NCI-H187 (cell line): ENCODE measurements at places on chromosomes 16 and 17.

DNA sequence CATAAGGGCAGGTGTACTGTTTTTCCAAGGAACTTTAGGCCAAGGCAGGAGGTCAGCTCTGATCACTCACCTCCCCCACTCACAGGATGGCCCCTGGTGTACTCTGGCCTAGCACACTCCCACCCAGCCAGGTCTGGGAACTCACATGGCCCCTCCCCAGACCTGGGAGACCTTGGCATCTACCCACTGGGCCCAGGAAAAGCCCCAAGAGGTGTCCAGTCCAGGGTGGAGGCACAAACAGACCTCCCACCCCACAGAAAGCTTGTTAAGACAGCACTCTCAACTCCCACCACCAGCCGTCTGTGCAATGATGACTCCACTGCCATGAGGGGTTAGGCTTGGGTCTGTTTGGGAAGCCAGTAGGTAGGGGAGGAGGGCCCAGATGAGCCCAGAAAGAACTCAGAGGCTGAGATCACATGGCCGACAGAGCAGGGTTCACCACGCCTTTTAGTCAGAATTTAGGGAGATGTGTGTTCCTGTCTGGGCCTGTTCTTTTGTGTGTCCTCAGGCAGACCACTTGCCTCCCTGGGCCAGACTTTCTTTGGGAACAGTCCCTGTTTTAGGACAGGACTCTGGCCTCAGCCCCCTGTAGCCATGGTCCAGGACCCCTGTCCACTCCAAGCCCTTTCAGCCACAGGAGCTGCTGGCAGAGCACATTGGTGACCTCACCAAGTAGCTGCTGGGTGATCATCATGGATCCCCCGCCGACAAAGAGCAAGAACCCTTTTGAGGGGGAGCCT is 12.1 kb upstream of the CBFB start:
- no peak for DNase-seq

DNA sequence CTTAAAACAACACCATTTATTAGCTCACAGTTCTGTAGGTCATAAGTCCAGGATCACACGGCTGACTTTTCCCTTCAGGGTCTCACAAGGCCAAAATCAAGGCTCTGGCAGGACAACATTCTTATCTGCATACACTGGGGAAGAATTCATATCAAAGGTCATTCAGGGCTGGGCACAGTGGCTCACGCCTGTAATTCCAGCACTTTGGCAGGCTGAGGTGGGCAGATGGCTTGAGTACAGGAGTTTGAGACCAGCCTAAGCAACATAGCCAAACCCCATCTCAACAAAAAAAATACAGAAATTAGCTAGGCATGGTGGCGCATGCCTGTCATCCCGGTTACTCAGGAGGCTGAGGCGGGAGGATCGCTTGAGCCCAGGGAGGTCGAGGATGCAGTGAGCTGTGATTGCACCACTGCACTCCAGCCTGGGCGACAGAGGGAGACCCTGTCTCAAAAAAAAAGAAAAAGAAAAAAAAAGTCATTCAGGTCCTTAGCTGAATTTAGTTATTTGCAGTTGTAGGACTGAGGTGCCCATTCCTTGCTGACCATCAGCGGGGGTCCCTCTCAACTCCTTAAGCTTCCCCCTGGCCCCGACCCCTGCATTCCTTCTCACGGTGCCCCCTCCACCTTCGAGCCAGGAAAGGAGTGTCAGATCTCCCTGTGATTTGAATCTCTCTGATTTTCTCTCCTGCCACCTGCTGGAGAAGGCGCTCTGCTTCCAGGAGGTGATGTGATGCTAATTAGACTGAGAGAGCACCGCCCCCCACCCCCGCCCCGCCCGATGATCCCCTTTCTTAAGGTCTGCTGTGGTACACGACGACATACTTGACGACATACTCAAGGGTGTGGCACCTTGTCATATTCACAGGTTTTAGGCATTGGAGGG is 91.8 kb upstream of the CLEC18A start:
- DNase-seq, result no peak

DNA sequence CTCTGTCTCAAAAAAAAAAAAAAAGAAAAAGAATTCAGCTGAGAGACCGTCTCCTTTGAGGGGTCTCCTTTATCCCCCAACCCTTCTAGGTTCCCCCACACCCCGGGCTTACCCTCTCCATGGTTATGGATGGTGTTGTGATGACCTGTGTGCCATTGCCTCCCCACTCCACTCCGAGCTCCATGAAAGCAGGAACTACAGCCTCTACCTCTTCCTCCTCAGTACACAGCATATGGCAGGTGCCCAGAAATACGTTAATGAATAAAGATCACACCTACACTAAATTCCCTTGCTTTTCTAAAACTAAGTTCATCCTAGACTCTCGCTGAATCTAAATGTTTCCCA is 17.2 kb downstream of the COPRS start:
- DNase-seq, result no peak

DNA sequence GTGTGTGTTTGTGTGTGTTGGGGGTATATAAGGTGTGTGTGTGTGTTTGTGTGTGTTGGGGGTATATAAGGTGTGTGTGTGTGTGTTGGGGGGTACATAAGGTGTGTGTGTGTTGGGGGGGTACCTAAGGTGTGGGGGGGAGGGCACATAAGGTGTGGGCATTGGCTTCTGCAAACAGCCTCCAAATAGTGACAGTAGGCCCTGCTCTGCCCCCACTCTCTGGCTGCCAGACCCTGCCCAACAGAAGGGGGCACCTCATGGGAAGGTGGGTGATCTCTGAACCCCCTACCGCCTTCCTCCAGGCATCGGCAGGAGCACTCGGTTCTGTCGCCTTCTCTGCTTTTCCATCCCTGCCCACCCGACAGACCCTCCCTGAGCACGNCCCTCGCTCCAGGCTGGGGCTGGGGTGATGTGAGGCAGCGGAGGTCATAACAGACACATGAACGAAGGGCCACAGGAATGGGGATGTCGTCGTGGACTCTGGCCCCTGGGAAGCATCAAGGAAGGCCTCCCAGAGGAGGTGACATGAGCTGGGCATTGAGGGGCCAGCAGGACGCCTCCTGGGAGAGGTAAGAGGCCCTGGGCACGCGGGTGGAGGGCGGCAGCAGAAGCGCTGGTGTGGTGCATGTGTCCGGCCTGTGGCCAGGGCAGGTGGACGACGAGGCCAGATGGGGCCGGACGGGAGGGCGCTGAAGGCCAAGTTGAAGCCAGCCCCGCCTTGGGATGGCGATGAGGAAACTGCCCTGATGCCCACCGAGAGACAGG is 136.6 kb upstream of the RPH3AL start:
- no peak for DNase-seq

- no peak for DNase-seq
Observed at GRCh38 chr16:56237451-56237930, 46.2 kb downstream of the GNAO1 start.

DNA sequence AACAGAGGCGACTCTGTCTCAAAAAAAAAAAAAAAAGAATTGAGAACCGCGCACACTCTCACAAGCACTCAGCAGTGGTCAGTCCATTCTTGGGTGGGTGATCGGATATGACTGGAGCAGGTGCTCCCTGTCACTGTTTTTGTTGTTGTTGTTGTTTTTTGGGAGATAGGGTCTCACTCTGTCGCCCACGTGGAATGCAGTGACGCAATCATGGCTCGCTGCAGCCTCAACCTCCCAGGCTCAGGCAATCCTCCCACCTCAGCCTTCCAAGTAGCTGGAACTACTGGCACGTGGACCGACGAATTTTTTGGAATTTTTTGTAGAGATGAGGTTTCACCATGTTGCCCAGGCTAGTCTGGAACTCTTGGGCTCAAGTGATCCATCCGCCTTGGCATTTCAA is 30.0 kb downstream of the RAB11FIP3 start:
- DNase-seq, result no peak
